ENCODE measurements at places on chromosomes 2 and 18.

GRCh38 chr2:202883987-202884675 is 12.6 kb upstream of the ICA1L start:
- DNase-seq: no peak

- no peak for DNase-seq
These were observed 18.9 kb upstream of the SRBD1 start for GRCh38 chr2:45629971-45630370.

GRCh38 chr18:45441110-45441847 is 174.0 kb upstream of the SLC14A2 start:
- no peak for DNase-seq

DNA sequence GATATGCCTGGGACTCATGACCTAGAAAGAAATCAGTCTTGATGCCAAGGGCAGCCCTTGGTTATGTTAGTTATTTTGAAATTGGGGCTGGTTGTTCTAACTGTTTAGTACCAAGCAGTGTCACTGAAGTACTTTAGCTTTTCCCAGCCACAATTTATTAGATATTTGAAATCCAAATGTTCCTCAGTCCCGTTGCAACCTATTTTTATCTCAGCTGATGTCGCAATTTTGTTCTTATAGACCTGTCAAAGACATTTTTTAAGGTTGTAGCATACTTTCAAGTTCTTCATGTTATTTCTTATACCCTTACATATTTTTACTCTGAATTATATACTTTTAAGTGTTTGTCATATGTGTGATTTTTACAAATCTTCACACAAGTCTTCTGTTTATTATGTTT is 100.1 kb downstream of the LRP1B start:
- no peak for DNase-seq

DNA sequence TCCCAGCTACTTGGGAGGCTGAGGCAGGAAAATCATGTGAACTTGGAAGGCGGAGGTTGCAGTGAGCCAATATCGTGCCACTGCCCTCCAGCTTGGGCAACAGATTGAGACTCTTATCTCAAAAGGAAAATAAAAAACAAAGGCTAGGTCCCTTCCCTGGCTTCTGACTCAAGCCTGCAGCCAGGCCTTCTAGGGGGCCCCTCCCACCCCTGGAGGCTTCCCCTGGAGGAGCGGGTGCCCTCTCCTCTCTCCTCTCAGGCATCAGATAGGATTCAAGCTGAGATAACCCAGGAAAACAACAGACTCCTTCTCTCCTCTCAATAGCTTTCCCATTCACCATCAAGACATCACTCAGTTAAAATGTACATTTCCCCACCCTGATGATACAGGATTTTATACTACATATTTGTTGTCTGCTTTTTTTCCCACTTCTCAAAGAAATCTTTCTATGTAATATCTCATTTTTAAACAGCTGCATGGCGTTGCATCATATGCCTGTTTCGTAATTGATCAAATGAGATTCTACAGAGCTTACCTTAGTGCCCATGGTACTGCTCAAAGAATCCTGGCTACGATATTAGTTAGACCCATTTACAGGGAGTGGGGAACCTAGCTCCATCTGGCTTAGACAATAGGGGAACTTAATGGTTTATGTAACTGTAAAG is 20.6 kb upstream of the C2orf72 start:
- DNase-seq: no peak

DNA sequence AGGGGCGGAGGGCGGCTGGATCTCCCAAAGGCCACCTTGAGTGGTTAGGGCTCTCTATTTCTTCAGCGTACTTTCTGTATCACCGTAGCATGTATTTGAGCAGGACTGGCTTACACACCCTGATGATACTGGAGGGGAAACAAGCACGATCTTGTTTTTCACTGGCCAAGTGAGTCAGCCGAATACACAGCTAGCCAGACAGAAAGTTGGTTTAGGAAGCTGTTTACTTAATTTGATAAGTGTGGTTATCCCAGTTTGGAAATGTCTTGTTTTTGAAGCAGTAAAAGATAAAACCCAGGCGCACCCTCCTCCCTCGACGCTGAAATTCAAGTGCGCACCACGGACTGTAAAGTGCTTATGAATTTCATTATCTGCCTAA is 582 bp downstream of the RIOK3 start:
- DNase-seq: no peak

GRCh38 chr2:172856606-172857005 is 121.0 kb downstream of the RAPGEF4 start:
- no peak for DNase-seq

DNA sequence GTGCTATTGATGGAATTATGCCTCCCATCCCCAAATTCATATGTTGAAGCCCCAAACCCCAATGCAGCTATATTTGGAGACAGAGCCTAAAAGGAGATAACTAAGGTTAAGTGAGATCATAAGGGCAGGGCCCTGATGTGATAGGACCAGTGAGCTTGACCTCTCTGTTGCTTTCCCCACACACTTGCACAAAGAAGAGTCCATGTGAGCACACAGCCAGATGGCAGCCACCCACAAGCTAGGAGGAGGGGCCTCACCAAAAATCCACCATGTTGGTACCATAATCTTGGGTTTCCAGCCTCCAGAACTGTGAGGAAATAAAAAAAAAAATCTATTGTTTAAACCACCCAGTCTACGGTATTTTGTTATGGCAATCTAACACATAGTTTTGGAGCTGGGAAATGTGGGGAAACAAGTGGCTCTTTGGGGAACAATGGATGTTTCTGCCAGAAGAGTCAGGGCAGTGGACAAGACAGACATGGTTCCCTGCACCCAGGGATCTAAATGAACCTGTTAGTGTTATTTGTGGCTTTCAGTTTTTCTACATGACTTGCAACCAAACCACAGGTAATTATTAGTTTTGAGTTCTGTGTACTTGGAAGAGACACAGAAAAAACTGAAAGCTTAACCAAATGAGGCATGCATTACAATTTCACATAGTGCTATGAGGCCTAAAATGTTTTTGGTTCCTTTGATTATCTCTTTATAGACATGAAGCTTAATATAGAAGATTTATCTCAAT is 259.1 kb downstream of the LTBP1 start:
- no peak for DNase-seq

- DNase-seq: no peak
These were observed 571.7 kb upstream of the FANCL start for GRCh38 chr2:58812771-58813344.

- no peak for DNase-seq
These were observed 350.0 kb upstream of the MYT1L start for GRCh38 chr2:2681085-2681484.

GRCh38 chr2:172864182-172864581 is 128.5 kb downstream of the RAPGEF4 start:
- no peak for DNase-seq

DNA sequence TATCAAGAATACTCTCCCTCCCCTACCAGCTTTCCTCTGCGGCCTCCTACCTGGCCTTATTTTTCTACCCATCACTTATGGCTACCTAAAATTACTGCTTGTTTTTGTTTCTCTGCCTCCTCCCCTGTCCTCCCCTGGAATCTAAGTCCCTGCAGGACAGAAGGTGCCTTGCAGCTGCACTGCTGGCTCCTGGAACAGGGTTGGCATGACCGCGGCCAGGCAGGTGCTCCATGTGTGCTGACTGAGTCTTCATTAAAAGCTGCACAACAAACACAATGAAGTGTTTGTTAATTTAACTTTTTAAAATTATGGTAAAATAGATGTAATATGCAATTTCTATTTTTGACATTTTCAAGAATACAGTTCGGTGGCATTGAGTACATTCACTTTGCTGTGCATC is 171.9 kb upstream of the FHL2 start:
- no peak for DNase-seq

DNA sequence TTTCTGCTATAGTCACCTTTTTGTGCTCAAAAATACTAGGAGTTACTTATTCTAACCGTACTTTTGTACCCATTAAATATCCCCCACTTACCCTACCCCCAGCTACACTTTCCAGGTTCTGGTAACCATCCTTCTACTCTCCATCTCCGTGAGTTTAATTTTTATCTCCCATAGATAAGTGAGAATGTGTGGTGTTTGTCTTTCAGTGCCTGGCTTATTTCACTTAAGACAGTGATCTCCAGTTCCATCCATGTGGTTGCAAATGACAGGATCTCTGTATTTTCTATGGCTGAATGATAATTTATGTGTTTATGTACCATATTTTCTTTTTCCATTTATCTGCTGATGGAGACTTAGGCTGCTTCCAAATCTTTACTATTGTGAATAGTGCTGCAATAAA is 323.3 kb downstream of the ZNF804A start:
- no peak for DNase-seq

- no peak for DNase-seq
These were observed 92.1 kb downstream of the RPRM start for GRCh38 chr2:153386481-153386897.

- no peak for DNase-seq
These were observed 598.2 kb upstream of the SYT4 start for GRCh38 chr18:43875511-43875910.

GRCh38 chr18:37578886-37579513 is 13.4 kb upstream of the CELF4 start:
- DNase-seq: peak; percentile 19

DNA sequence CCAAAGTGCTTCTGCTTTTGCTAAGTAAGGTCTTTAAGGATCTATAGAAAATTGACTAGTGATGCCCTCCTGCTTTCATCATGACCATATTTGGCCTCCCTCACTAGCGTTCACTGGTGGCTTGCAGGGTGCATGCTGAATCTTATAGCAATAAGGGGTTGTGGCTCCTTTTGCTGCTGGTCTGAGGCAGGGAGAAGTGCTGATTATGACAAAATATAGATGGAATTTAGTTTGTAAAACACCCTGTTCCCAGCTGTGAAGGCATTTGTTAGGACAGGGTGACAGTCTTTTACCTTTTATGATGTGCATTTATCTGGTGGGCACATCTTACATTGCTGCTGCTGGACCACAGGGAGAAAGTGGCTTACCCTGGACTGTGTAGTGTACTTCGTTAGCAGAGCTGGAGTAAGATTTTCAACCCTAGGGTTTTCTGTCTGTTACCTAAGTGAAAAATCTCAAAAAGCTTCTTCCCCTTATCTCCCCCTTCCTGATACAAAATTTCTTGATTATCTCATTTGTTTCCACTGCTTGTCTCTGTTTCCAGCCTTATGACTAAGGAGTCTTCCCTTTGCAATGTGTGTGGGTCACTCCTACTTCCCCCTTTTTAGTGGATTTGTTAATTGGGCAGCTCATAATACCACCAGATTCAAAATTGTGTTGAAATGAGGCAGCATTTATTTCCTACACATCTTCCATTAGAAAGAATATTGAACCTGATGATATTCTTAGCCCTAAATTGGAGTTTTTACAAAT is 21.2 kb upstream of the RPL37A start:
- DNase-seq: no peak

DNA sequence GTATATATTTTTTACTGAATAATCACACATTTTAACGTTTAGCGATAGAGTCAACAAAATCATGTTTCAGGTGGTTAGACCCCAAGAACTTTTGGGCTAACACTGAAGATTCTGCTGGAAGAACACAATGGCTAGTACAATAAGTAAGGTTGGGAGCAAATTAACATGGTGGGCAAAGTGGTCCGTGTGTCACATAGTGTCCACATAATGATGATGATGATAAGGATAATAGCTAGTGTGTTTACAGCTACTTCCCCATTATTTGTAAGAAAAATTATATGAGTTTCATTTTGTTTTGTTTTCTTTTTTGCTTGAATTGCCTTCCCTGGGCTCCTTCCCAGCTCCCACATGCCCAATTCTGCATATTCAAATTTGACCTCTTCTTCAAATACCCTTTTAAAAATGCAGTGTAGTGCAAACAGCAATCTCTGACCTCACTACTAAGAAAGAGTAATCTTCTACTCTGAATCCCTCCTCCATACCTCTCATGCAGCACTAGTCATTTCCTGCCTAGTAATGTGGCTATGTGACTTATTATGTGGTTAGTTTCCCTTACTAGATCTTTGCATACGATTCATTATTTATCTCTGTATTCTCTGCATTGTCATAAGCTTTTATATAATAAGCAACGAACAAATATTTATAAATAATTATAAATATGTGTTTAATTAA is 16.9 kb upstream of the VPS54 start:
- DNase-seq: no peak

DNA sequence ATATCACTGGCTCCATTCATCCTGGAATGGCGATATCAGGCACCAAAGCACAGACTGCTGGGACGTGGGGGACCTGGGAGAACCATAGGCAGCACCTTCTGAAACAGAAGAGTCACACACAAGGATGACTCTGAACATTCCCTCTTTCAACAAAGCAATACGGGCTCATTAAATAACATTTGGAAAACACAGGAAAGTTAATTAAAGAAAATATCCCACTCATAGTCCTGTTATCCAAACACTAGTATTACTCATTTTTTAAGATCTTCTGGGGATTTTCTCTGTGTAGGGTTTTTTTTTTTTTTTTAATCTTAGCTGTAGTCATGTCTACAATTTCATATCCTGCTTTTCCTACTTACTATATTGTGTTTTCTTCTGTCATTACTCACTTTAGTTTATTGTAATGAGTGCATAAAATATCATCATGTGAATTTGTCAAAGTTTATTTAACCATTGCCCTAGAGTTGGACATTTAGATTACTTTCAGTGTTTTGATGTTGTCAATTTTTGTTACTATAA is 70.0 kb upstream of the SP3 start:
- no peak for DNase-seq

- DNase-seq: no peak
These were observed 76.1 kb upstream of the DNMT3A start for GRCh38 chr2:25417715-25418369.

DNA sequence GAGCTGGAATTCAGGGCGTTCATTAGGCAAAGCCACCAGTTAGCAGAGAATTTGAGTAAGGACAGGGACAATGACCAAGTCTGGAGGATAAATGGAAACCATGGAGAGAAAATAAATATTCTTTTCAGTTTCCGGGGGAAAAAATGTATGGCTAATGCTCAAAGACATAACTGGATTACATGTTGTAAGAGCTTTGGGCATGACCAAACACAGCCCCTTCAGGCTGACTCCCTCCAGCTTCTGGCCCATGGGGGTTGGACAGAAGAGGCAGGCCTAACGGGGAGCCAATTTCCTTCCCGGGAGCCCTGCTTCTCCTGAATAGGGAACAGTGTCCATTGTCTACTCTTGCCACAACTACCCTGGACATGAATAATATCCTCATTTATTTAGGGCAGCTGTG is 39.5 kb upstream of the FOXI3 start:
- no peak for DNase-seq

All from anterior cingulate cortex (tissue), 58 donors.